RPMI7951 (cell line): ENCODE measurements at places on chromosomes 12 and 14.

GRCh38 chr12:19209661-19210060, 80.1 kb downstream of the PLEKHA5 start:
- no peak for DNase-seq

DNA sequence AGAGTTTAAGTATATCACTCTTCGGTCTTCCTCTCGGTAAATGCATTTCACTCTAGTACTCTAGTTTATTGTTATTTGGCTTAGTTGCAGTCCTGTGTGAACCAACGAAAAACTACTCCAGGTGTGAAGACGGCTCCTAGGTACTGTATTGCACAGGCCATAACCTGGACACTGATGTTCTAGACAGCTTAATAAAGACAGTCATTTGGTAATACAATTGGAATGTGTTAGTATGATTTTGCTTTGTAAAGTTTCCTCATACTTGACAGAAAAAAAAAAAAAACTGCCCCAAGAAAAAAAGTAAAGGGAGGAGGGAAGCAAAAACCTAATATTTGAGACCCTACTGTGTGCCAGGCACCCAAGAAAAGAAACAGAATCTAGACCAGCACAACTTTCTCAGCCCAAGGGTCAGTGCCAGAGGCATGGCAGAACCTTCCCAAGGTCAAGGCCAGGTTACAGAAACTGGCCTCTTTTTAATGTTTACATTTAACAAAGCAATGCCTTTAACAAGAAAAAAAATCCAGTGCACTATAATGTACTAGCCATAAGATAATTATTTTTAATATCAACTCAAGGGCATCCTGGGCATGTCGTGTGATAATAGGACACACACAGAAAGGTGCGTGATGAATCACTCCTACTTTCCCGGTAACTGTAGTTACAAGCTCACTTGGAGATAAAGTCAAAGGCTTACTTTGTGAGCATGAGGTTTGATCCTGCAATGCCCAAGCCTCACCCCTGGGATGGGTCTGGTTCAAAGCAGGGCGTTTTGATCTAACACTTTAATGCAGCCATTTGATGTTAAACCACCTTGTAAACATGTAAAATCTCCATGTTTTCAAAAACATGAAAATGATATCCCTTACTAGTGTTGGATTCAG, 110.6 kb downstream of the BMP4 start:
- DNase-seq: no peak

GRCh38 chr12:116710370-116711150, 27.3 kb downstream of the SPRING1 start:
- no peak for DNase-seq

GRCh38 chr12:45234139-45234865, 18.4 kb downstream of the ANO6 start:
- DNase-seq: peak; percentile 96

- DNase-seq: no peak
These were observed 444.5 kb upstream of the FAR2 start for GRCh38 chr12:28704477-28705169.
